ENCODE measurements at places on chromosomes 7 and 10.
A peak's percentile ranks its signal among the peaks of the same experiment; 100 is the strongest.

GRCh38 chr7:167976-168791, 24.2 kb upstream of the FAM20C start:
- DNase-seq: no peak

- no peak for DNase-seq
Measured at GRCh38 chr7:74006032-74006431, 21.9 kb upstream of the ELN start.

DNA sequence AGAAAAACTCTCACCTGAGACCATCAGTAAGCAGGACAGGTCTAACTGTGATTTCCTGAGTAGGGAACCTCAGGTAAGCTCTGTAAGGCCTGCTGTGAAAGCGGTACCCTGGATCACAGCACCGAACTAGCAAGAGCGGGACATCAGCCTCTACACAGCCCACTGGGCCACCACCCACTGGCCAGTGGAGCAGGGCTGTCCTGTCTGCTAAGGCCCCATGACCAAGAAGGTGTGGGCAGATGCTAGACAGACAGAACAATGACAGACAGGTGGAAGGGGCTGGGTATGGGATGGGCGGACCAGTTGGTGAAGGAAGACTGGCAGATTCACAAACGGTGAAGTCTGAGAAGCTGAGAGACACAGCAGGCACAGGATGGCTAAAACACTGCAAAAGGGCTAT, 79.4 kb upstream of the DDC start:
- no peak for DNase-seq

- DNase-seq: no peak
Measured at GRCh38 chr7:94444813-94445212, 50.1 kb downstream of the COL1A2 start.

GRCh38 chr7:128084896-128085608, 53.8 kb upstream of the LRRC4 start:
- peak; percentile 25 for DNase-seq

DNA sequence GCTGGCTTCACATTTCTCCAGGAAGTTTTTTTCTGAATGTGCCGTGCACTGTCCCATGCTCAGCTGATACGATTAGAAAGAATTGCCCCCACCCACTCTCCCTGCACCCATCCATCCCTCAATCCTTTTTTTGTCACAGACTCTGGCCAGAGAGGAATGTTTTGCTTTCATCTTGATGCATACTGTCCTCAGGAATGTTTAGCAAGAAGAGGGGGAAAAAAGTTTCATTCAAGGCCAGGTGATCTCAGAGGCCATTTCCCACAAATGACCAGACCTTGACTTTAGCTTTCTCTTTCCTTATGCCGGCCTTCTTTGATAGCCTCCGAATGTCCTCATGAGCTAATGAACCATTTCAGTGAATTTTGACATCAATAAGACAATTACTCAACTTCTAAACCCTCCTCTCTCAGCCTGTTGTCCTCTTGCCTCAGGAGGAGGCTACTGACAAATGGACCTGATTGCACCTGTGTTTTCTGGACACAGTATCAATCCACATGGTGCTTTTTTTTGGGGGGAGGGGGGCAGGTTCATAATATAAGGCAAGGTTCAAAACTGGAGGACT, 105.0 kb upstream of the KLF6 start:
- peak; percentile 84 for DNase-seq

DNA sequence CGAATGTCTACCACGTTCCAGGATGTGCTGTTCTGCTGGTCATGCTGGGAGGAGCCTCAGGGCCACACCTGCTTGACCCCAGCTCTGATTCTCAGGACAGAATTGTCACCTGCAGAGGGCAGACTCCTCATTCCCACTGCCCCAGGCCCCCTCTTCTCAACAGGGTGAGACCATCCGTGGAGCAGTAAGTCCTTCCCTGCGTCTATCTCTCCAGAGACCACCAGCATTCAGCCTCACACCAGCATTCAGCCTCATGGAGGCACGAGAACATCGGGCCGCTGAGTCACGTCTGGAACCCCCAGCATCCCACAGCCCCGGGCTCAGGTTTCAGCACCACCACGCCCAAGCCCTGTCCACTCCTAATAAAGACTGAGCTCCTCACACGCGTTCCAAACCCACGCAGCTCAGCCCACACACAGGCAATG, 273.4 kb downstream of the DIP2C start:
- DNase-seq: no peak
